ENCODE measurements at places on chromosomes 1 and 21.

DNA sequence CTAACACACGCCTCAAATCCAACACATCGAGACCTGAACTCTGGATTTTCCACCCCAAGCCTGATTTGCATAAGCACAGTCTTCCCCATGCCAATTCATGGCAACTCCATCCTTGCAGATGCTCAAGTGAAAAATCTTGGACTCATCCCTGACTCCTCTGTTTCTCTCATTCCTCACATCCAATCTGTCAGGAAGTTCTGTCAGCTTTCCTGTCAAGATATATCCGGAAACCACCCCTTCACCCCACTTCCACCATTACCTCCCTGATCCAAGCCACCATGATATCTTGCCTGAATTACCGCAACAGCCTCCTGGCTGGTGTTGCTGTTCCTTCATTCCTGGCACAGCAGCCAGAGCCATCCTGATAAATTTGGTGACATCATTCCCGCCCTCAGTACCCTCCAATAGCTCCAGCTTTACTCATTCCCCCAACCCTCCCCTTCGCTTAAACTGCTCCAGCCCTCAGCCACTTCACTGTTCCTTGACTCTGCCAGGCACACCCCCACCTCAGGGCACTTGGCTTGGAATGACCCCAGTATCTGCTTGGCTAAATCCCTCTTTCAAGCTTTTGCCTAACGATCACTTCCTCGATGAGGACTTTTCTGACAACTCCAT is 17.4 kb downstream of the TCEA3 start:
- no peak for DNase-seq

GRCh38 chr1:205942631-205943159 is 561 bp downstream of the SLC26A9 start:
- DNase-seq = no peak

DNA sequence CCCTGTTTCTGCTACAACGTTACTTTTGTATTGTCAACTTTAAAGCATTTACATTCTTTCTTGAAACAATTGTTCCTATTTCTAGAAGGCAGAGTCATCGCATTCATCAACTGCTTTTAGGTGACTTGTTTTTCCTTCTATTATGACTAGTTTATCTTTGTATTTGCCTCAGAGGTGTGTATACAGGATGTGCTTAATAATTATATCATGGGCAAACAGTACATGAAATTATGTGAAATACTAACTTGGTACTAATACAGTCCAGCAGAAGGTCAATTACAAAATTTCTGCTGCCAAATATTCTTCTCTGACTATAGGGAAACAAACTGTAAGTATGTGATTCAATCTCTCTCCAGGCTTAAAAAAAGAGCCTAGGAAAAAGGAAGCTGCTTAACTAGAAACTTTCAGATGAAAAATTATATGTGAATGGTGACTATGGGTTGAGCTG is 101.6 kb downstream of the C4BPA start:
- DNase-seq = no peak

GRCh38 chr1:2492091-2492490 is 16.0 kb downstream of the PLCH2 start:
- DNase-seq = peak; percentile 27

- no peak for DNase-seq
Observed at GRCh38 chr1:73033640-73034039, 751.3 kb upstream of the NEGR1 start.

GRCh38 chr21:40646651-40647050 is 200.3 kb downstream of the DSCAM start:
- DNase-seq = no peak

DNA sequence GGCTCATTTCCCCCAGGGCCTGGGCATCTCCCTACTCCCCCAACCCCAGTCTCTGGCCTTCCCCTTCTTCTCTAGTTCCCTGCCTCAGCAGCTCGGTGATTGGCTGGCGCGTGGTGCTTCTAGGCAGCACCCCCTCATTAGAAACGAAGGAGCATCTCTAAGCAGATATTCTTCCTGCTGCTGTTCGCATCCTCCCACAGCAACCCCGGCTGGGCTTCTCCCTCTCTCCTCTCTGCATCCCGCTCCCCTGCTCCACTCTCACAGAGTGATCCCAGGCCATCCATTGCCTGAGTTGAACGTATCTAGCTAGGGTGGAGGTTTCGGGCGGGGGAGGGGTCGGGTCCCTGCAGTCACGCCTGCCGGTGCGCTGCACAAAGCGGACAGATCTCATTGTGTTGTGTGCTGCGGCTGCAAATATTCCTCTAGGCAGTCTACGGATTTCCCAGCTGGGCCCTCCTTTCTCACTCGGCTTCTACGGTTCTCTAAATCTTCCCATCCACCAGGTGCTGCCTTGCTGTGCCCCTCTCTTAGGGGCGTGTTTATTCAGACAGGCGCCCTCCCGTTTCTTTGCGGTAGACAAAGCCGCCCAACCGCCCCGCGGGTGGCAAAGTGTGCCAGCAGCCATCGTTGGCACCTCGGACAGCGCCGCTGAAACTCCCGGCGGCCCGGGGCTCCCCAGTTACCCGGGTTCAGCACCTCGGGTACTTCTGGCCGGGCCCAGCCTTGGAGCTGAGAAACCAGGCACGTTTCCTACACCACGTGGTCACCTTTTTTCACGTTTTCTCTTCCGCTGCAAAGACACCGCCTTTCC is 2.2 kb downstream of the CACNA1E start:
- peak; percentile 75 for DNase-seq

DNA sequence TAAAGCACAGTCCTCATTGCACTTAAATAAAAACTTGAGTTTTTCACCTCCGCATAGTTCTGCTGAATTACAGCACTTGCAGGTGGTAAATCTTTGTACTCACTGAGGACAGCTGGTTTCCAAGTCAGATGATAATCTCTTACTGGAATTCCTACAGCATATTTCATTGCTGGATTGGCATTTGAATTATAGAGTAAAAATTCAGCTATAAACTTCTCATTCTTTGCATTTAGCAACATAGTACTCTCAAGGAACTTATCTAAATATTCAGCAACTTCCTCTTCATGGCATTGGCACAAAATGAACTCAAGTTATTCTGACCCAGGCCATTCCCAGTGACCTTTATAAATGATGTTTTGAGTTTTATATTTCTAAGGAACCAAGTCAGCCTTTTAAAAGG is 23.4 kb downstream of the GORAB start:
- no peak for DNase-seq

DNA sequence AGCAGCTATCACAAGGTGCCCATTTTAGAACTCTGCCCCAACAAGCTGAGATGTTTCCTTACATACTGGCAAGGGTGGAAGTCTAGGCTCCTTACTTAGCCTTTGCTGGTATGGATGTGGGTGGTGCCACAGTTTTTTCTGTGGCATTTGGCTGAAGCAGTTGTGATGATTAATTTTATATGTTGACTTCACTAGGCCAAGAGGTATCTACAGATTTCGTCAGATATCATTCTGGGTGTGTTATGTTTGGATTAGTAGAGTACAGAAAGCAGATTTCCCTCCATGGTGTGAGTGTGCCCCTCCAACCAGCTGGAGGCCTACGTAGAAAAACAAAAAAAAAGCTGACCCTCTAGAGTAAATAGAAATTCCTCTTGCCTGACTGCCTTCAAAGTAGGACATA is 317.0 kb downstream of the BARHL2 start:
- no peak for DNase-seq

DNA sequence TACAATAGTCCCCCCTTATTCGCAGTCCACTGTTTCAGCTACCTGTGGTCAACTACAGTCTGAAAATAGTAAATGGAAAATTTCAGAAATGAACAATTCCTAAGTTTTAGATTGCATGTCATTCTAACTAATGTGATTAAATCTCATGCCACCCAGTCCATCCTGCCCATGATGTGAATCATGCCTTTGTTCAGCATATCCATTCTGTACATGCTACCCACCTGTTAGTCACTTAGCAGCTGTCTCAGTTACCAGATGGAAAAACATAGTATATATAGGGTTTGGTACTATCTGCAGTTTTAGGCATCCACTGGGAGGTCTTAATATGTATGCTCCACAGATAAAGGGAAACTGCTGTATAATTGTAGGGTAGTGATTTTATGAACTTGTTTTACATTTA is 16.6 kb upstream of the HAO2 start:
- DNase-seq = no peak

GRCh38 chr1:76944942-76945341 is 77.7 kb downstream of the ST6GALNAC5 start:
- DNase-seq = no peak

GRCh38 chr1:8873506-8874229 is 4.8 kb downstream of the ENO1 start:
- peak; percentile 78 for DNase-seq

GRCh38 chr21:31923756-31924155 is 50.9 kb downstream of the HUNK start:
- no peak for DNase-seq

GRCh38 chr1:27994060-27994459 is 34.3 kb downstream of the XKR8 start:
- DNase-seq = no peak

DNA sequence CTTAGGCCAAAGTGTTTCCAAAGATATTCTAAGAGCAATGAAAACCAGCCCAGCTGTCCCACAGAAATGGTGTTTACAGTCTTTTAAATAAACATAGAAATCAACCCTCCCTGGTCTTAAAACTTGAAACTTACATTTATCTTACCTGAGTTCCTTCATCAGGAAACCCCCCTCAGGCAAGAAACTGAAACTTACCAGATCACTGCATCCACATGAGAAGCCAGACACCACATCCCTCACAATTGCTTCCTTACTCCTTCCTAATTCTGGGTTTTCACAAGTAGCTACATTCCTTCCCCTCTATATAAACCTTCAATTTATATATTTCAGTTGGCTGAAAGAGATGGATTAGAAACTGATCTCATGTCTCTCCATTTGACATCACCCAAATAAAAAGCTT is 563.0 kb upstream of the CHRM3 start:
- no peak for DNase-seq

DNA sequence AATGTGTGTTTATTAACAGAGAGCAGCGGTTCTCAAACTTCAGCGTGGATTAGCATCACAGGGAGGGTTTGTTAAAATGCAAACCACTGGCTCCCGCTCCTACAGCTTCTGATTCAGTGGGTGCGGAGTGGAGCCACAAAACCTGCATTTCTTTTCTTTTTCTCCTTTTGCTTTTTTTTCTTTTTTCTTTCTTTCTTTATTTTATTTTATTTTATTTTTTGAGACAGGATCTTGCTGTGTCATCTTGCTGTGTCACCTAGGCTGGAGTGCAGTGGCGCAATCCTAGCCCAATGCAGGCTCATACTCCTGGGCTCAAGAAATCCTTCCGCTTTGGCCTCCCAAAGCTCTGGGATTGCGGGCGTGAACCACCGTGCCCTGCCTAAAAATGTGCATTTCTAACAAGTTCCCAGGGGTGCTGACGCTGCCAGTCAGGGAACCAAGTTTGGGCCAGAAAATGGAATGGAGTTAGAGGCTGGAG is 20.9 kb upstream of the SLC1A7 start:
- DNase-seq = no peak

DNA sequence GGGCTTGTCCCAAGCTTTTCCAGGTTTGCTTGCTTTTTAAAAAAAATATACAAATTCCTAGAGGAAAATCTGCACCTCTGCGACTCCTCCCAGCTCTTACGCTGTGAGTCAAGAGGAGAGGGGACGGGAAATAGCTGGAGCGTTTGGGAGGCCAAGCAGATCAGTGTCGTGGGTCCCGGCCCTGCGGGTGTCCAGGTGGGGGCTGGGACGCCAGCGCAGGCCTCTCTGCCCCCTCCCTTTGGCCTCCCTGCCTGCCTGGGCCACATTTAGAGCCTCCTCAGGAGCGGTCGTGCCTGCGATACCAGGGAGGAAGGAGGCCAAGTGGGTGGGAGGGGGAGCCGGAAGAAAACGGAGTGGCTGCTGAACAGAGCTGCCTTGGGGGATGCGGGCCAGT is 9.0 kb downstream of the WNT4 start:
- DNase-seq = no peak

- DNase-seq = no peak
Observed at GRCh38 chr1:230292689-230293389, 133.3 kb downstream of the PGBD5 start.

- DNase-seq = no peak
Observed at GRCh38 chr1:241074507-241074906, 282.5 kb downstream of the RGS7 start.

- no peak for DNase-seq
Observed at GRCh38 chr1:237894131-237894530, 3.4 kb upstream of the ZP4 start.

GRCh38 chr1:52166996-52167753 is 25.3 kb downstream of the ZFYVE9 start:
- DNase-seq = no peak

GRCh38 chr1:203665993-203666392 is 39.4 kb downstream of the ATP2B4 start:
- DNase-seq = no peak

GRCh38 chr1:153919876-153920852 is 2.6 kb downstream of the GATAD2B start:
- DNase-seq = no peak

- peak; percentile 52 for DNase-seq
Observed at GRCh38 chr1:171901245-171901644, 59.9 kb downstream of the DNM3 start.

- peak; percentile 21 for DNase-seq
Observed at GRCh38 chr1:24586970-24587820, 31.3 kb downstream of the NCMAP start.

- DNase-seq = no peak
Observed at GRCh38 chr1:238239343-238239742, 348.6 kb upstream of the ZP4 start.

DNA sequence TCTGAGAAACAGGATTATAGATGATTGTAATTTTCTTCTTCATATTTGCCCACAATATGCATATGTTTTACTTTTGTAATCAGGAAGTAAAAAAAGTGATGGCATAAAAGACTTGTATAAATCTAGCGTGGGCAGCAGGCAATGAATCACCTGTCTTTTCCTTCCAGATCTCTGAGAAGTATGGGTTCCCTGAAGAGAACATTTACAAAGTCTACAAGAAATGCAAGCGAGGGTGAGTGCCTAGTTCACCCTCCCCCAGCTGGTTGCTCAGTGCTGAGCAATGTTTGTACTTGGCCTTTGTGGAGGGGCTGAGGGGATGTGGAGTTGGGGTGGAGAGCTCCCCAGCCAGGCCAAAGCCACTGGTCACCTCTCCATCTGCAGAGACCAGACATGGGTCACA is 30.7 kb downstream of the GRHL3 start:
- DNase-seq = peak; percentile 27

GRCh38 chr1:202625416-202626360 is 84.6 kb downstream of the SYT2 start:
- no peak for DNase-seq

- DNase-seq = no peak
Observed at GRCh38 chr1:199352351-199352750, 675.2 kb upstream of the NR5A2 start.

- DNase-seq = no peak
Observed at GRCh38 chr1:61120246-61120840, 38.0 kb downstream of the NFIA start.

All from putamen (tissue), 1 donor.